ENCODE measurements at places on chromosomes 2 and 18.
A peak's percentile ranks its signal among the peaks of the same experiment; 100 is the strongest.

GRCh38 chr18:1708006-1708405, 803.3 kb downstream of the ADCYAP1 start:
- no peak for DNase-seq

DNA sequence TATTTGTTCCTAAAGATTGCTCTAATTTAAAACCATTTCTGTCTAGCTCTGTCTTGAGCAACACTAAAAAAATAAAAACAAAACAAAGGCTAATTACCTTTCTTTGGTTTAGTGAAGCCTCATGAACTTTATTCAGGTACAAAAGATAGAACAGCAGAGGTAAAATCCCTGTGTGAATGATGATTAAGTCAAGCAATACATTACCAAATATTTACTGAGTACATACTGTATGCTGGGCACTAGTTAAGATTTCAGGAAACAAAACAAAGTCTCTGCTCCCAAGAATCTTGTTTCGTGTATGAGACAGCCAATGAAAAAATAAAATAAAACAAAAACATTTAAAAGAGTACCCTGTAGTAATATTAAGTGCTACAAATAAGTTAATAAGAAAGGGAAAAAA, 257.5 kb downstream of the RND3 start:
- DNase-seq: no peak

- no peak for DNase-seq
Observed at GRCh38 chr2:104043864-104044263, 810.1 kb upstream of the POU3F3 start.

GRCh38 chr2:218569038-218569431, 396 bp downstream of the CNOT9 start:
- DNase-seq: peak; percentile 64

DNA sequence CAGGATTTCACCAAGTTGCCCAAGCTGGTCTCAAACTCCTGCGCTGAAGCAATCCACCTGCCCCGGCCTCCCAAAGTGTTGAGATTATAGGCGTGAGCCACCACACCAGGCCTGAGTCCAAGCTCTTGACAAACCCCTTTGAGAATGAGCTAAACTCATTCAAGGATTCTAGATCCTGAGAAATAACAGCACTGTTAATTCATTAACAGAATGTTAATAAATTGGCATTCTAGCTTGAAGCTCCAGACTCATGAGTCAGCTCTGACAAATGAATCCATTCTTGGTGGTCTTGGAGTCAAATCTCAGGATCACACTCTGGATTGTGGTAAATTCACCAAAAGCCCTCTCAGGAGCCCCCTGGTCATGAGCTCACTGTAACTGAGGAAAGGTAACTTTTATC, 1.8 kb downstream of the NARS1 start:
- DNase-seq: no peak

GRCh38 chr2:240390091-240391073, 45.1 kb upstream of the GPC1 start:
- no peak for DNase-seq

- DNase-seq: no peak
Observed at GRCh38 chr2:128513961-128514283, 195.3 kb upstream of the HS6ST1 start.

DNA sequence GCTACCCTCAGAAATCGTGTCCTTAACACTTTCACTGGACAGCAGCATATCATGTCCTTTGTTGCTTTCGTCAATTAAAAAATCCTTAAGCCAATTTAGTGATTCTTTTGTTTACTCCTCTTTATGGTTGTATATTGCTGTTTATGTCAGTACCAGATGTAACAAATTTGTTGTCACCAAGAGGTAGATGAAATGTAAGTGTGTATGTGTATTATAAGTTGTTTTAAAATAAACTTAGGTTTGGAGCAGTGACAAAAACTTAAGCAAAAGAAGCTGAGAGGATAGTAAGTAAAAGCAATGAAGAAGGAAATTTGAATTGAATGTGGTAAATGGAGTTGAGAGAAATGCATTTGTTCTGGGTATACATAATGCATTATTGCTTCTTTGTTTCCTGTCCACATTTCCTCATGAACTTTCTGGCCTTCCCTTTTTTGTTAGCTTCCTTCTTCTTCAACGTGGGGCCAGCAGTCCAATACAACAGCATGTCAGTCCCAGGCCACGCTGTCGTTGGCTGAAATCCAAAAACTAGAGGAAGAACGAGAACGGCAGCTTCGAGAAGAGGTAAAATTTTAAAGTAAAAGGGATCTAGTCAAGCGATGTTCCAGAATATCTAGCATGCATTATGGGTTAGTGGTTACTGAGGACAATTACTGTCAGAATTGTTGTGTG, 30.5 kb upstream of the SNORC start:
- DNase-seq: peak; percentile 45

DNA sequence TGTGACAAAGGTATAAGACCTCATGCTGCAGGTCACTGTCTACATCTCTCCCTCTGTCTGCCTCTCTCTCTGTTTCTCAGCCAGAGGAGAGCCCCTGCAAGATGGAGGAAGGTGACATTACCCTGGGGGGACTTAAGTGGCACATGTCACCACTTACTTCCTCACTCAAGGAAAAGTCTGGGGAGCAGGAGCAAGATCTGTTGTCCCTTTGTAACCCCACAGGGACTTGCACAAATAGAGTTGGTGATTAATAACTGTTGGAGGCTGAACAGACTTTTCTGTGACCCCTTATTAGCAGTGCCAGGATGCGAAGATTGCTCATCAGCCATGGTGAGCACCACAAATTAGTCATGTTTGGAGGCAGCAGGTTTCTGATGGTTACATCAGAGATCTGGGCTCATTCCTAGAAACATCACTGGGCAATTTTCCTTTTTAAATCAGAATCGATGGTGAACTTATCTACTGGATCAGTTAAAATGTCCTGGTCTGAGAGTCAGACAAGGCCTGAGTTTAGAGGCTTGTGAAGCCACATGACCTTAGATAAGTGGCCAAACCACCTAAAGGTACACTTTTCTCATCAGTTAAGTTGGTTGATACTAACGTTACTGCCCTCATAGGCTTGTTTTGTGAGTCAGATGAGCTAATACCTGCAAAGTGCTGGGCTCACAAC, 81.2 kb upstream of the LTBP1 start:
- no peak for DNase-seq

- no peak for DNase-seq
Observed at GRCh38 chr18:2939317-2939716, 73.6 kb downstream of the LPIN2 start.

- DNase-seq: peak; percentile 19
Observed at GRCh38 chr2:98445177-98445682, 572 bp downstream of the INPP4A start.

DNA sequence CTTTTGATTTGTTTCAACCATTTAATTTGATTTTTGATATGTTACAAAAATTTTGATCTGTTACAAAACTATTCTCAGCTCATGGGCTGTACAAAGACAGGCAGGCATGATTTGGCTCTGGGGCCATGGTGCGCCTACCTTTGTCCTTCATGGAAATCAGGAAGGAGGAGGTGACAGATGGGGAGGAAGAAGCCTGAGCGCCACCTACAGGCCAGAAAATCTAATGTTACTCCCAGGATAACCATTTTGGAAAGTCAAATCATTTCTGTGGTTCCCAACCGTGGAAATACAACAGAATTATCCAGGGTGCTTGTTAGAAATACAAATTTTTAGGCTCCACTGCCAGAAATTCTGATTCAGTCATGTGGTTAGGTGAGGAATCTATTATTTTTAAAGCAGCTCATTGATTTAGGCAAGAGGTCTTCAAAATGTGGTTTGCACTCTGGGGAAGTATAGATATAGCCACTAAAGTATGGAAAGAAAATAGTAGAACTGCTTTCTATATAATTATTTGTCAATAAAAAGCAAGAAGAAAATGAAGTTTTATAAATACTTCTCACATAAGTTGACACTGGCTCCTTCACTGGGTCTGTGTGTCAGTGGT, 93.9 kb downstream of the EVA1A start:
- no peak for DNase-seq

DNA sequence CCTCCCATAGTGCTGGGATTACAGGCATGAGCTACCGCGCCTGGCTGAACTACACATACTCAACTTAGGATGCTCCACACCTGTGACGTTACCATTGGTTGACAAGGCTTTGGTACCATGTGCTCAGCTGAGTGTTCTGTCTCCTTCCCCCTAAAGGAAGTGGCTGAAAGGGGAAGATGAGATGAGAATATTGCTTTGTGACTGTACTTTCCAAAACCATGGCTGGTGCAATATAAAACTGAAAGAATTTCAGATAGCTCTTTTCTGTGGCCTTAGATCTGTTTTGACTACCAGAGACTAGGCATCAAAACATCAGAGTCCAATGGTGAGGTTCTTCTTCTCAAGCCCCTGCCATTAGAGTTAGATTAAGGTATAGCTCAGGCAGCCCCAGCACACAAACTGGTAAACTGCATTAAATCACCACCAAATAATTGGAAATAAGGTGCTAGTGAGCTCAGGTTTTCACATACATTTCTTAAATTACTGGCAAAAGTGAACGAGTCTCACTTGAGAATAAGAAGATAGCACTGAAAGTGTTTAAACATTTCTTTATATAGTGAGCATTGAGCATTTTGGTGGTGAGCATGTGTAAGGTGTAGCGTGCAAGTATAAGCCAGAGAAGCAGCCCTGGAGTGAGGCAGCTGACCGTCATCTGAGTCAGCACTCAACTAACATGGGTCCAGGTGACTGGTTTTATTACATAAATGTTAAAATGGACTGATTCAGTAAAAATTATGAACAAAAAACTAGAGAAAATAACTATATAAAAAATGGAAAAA, 113.5 kb upstream of the FZD5 start:
- no peak for DNase-seq

GRCh38 chr2:44706681-44707553, 234.6 kb upstream of the SIX3 start:
- DNase-seq: no peak

DNA sequence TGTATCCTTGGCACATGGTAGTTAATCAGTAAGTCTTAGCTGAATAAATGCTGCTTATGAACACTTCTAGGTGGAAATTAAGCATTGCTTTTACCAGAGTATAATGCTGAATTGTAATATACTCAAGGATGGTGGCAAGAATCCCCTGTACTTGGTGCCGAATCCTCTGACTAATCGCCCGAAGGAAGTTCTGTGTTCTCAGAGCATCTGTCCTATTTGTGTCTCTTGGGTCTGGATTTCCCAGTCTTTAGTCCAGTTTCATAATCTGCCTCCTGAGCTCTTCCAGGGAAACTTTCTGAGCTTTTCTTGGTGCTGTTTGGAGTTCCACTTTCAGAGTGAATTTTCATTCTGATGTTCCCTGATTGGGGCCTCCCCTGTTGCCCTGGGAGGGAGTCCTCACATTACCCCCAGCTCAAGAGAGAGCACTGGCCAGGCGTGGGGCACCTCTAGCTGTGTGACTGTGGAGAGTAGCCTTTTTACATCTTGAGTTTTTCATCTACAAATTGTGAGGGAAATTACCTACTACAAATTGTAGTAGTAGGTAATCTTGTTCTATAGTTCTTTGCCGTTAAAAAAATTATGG, 144.9 kb downstream of the LTBP1 start:
- no peak for DNase-seq

- DNase-seq: no peak
Observed at GRCh38 chr2:100429726-100430125, 12.3 kb upstream of the CHST10 start.

GRCh38 chr2:101364878-101365277, 22.4 kb downstream of the CREG2 start:
- DNase-seq: no peak

GRCh38 chr18:76369791-76370190, 125.3 kb downstream of the ZNF516 start:
- DNase-seq: no peak

DNA sequence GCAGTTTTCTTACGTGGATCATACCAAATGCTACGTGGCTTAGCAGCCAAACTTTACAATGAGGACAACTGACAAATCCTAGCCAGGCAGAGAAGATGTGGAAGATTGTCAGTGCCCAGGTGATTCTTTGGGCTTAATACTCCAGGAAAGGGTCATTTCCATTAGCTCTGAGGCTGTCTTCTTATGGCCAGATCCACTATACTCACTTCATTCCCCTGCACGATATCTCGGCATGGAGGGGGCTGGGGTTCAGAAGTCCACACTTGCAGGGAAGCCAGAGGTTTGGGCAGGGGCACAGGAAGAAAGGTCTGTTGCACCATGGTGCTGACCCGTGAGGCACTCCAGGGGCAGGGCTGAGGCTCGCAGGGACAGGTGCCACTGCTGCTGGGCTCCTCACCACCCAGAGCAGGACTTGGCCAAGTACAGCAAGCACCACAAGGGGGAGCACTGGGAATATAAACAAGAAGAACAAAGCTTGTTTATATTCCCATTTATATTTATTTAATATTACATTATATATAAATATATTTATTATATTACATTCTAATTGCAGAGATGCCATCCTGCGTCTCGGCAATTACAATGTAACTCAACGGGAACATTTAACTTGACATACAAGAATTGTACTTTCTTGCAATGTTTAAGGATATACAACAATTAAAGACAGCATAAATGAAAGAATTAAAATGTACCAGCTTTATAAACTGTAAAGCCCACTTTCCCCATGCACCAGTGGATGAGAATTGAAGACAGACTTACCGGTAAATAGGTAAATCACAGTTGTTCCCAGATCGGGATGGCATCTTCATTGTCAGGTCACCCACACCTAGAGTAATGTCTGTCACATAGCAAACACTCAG, 27.2 kb downstream of the CLUL1 start:
- DNase-seq: peak; percentile 69

DNA sequence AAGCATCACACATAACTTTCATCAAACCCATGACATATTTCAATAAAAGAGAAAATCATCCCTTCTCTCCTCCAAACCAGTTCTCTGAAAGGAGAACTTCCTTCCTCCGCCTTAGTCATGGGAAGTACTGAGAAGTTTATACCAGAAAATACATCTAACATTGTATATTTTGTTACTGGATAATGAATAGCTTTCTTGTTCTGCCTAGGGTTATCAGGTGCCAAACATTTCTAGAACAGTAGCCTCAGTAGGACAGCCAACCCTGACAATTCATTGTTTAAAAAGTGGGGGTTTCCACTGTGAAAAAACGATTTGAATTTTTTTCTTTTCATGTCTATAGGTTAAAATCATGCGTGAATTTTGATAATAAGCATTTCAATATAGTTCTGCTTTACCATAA, 16.0 kb upstream of the DAW1 start:
- DNase-seq: no peak

- DNase-seq: no peak
Observed at GRCh38 chr2:126754240-126755004, 98.5 kb downstream of the GYPC start.

GRCh38 chr18:60684843-60685513, 312.4 kb upstream of the MC4R start:
- peak; percentile 3 for DNase-seq

DNA sequence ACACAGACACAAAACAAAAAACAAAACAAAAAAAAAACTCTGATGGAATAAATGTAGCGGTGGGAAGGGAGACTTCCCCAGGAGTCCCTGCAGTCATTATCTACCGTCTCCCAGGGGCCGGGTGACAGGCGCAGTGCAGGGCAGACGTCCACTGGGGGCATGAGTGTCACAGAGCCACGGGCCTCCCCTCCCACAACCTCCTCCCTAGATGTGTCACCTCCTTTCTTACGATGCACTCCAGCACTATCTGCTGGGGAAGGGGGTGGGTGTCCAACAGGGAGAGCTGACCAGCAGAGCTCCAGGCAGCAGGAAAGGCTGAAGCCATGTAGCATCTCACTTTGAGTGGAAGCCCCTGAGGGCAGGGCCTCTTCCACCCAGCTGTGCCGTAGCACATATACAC, 84.5 kb downstream of the LONRF2 start:
- no peak for DNase-seq
